Right cardiac atrium (tissue), 5 donors: ENCODE measurements at places on chromosomes 6 and 20. TPM values are rescaled to one million over a fixed set of nuclear protein-coding genes. Genes with fewer than 3 reads are reported as not detected.

- DNase-seq, result no peak
These were observed 9.5 kb downstream of the DNPH1 start for GRCh38 chr6:43219814-43220213.

DNA sequence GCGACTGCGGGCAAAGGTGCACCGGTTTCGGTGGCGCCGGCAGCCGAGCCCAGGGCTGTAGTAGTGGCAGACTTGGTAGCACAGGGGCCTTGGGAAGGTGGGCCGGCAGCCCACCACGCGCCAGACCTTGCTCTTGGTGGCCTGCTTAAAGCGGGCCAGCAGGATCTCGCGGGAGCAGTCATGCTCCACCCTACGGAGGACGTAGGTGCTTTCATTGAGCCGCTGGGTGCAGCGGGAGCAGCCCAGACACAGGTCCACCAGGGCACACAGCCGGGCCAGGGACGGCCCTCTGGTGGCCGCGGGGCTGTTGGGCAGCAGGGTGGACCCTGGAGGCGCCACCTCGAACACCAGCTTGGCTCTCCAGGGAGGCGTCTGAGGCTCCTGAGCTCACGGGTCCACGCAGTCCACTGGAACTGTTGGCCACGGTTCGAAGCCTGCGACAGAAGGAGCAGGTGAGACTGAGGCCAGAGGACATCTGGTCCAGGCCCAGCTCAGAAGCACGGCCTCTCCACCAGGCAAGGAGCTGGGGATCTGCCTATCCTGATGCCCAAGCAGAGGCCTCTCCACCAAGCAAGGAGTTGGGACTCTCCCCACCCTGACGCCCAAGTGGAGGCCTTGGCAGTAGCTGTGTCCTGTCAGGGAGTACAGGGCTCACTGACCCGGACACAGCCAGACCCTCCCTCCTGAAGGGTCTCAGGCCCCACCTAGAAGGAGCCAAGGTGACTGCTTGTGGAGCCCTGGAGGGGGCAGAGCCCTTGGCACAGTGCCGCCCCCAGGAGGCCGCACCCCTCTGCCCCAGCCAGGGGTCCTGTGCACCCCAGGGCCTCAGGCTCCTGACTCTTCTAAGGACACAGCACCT lies 1.0 kb downstream of the HELZ2 start:
- DNase-seq, result no peak

The LY6G6F gene
- total RNA-seq, result not detected

- no peak for DNase-seq
These were observed 156.6 kb downstream of the ZDHHC14 start for GRCh38 chr6:157537556-157537955.

DNA sequence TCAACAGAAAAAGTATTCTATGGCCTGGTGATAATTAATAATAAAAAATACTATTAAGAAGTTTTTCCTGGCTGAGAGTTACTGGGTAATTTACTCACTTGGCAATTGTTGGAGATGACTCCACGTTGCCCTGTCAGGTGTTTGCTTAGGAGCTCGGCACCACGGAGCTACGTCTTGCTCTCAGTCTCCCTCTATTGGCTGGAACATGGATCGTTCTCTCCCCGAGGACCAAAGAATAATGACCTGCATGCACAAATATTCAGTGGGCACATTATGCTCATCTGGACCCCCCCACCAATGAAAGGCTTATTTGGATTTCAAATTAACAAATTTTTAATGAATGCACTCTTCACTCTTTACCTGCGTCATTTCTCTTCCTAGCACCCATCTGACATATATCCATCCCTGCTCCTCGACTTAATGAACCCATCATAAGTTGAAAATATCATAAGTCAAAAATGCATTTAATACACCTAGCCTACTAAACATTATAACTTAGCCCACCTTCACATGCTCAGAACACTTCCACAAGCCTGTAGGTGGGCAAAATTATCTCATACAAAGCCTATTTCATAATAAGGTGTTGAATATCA lies 71.0 kb upstream of the CD83 start:
- DNase-seq, result no peak

DNA sequence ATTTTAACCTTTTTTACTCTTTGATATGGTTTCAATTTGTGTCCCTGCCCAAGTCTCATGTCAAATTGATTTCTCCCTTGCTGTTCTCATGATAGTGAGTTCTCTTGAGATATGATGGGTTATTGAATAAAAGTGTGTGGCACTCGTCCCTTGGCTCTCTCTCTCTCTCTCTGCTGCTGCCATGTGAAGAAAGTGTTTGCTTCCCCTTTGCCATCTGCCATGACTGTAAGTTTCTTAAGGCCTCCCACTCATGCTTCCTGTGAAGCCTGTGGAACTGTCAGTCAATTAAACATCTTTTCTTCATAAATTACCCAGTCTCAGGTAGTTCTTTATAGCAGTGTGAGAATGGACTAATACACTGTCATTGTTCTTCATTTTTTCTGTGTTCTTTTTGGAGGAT lies 48.5 kb downstream of the LIN28B start:
- DNase-seq, result no peak

DNA sequence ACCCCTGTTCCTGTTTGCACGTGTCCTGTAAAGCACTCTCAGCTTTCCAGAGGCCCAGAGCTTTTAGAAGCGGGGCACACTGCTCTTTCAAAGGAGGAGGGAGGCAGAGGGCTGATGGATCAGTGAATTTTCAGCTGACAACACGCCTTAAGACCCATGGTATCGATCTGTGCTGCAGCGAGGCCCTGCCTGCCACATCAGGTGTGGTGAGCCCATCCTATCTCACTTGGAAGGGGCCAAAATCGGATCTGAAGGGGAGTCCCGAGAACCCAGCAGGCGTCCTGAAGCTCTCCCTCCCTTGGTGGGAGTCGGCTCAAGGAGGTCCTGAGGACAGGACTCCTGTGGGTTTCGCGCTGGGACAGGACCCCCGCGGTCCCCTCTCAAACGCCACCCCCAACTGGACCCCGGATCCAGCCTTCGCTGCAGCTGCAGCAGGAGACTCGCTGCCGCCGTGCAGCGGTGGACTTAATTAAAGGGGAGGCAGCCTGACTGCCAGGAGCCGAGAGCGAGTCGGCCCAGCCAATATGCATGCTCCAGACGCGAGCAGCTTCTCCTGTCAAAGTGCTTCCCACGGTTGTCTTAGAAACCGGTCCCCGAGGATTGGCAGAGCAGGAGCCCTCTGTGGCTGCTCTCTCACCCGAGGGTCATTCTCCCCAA lies 580.0 kb upstream of the ZNF337 start:
- no peak for DNase-seq

GRCh38 chr6:143619824-143620401 lies 57.9 kb upstream of the PHACTR2 start:
- DNase-seq, result no peak

The MEI4 gene
- total RNA-seq, result 2.8 TPM

GRCh38 chr20:45924391-45925261 lies 9.9 kb upstream of the PCIF1 start:
- DNase-seq, result peak; percentile 56

DNA sequence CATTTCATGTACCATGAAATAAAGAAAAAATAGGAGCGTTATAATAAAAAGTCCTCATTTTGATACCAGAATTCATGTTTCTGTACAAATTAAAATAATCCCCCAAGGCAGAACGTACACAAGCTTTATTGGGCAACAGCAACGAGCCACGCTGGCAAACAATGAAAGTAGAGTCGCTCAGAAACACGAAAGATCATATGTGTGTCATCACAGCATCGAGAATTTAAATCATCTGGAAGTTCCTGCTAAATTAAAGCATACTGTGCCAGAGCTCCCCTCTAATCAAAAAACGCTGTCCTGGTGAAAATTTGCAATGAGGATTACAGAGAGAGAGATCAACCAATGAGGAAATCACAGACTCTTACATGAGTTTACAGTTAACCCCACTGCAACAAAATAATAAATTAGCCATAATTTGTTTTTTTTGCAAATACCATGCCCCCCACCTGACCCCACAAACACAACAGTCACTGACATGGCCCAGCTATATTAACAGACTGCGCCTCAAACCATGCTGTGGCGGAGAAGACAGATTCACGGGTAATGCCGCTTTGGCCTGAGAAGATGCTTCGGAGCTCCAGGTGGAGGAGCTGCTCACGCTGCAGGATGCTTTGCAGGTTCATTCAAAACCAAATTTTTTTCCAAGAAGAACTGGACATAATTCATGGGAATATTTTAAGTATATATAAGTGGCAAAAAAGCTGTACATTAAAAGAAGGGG lies 54.3 kb upstream of the NFATC2 start:
- DNase-seq, result no peak

DNA sequence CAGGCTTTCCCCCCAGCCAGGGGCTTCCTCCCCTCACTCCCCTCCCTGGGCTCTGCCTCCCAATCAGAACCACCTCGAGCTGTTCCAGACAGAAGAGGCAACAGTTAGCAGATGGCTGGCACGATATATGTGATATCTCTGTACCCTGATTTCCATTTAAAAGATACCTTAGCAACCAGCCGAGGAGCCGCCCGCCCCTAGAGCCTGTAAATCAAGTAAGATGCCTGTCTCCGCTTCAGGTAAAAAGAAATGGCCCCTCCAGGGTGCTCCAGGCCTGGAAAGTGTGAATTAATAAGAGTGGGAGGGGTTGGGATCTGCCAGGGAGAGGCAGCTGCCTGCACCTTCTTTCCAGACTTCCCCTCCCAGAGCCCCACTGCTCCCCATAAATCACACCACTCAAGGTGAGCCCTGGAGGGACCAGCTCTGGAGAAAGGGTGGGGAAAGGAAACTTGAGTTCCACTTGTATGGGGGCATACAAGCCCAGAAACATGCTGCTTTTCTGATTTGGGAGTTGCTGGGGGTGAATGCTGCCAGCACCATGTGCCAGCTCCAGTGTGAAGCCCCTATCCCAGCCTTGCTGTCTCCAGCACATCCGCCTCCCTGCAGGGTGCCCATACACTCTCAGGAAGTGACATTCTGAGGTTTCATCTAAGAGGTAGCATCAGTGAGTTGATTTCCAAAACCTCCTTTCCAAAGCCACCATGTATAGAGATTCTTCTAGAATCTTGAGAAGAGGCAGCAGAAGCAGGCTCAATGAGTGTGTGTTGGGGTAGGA lies 148.0 kb downstream of the LRFN2 start:
- DNase-seq, result no peak

- DNase-seq, result peak; percentile 84
These were observed 46.9 kb upstream of the CD93 start for GRCh38 chr20:23132930-23133559.

The BEND3 gene
- 1.4 TPM for total RNA-seq

The CLPSL2 gene
- not detected for total RNA-seq

The SGK2 gene
- total RNA-seq, result 0.21 TPM

GRCh38 chr6:165729307-165729936 lies 66.4 kb upstream of the PDE10A start:
- DNase-seq, result no peak

- peak; percentile 87 for DNase-seq
These were observed 35.5 kb upstream of the BMP2 start for GRCh38 chr20:6732001-6732447.

The ZSCAN23 gene
- total RNA-seq, result 1.9 TPM

DNA sequence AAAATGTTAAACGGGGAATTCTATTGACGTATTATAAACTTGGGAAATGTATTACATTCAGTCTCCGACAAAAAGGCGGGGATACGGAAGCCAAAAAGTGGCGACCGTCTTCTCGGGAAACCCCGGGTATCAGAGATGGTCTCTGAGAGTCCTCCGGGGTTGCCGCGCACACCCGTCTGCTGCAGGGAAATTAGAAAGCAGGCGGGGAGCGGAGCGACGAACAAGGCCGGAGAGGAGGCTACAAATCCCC lies 1.5 kb downstream of the SALL4 start:
- DNase-seq, result no peak

- no peak for DNase-seq
These were observed 216.8 kb downstream of the GJA1 start for GRCh38 chr6:121652223-121652622.

The E2F1 gene
- total RNA-seq, result 0.97 TPM

- no peak for DNase-seq
These were observed 484.7 kb downstream of the TFAP2B start for GRCh38 chr6:51303338-51303737.

The SSTR4 gene
- total RNA-seq, result not detected

DNA sequence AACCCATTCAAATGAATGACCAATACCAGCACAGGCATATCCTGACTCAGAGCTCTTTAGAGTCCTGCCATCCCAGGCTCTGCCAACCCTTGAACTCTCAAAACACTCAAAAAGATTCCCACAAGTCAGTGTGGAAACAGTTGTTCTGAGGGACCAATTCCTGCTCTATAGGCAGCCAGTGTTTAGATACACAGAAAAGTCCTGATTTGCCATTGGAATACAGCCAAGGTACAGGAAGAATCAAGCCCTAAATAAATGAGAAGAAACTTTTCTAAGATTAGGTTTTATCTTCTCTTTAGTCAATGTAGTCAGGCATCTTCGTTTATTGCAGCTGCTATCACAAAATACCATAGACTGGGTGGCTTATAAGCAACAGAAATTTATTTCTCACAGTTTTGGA lies 626.8 kb upstream of the ARID1B start:
- DNase-seq, result no peak

GRCh38 chr6:116404696-116405095 lies 33.9 kb downstream of the DSE start:
- no peak for DNase-seq

DNA sequence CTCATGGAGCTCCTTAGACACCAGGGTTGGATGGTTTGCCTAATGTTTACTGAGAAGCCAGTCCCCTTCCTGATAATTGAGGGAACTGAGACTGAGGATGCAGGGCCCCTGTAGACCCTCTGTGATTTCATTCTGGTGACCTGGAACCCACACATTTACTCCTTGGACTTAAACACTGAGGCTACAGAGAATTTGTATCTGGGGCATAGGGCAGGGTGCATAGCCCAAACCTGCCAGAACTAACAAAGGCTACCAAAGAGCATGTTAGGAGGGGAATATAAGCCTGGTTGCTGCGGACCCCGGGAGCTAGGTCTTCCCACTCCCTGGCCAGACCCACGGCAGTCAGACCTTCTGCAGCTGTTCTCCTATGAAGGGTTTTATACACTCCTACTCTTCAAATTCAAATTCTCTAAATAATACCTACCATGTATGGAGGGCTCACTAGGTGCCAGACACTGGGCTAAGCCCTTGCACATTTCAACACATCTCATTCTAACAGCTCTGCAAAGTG lies 19.7 kb downstream of the DAAM2 start:
- no peak for DNase-seq

GRCh38 chr6:88223298-88223697 lies 57.2 kb upstream of the CNR1 start:
- DNase-seq, result no peak

- DNase-seq, result no peak
These were observed 506.6 kb upstream of the NOX3 start for GRCh38 chr6:155962276-155962675.

The CGA gene
- not detected for total RNA-seq

- no peak for DNase-seq
These were observed 694.9 kb upstream of the ID4 start for GRCh38 chr6:19142275-19142674.
